ENCODE measurements at places on chromosomes 12 and 14.

- no peak for DNase-seq
Measured at GRCh38 chr12:100733817-100734593, 60.6 kb upstream of the ANO4 start.

GRCh38 chr14:92973261-92973797 is 50.4 kb downstream of the CHGA start:
- peak; percentile 88 for DNase-seq

DNA sequence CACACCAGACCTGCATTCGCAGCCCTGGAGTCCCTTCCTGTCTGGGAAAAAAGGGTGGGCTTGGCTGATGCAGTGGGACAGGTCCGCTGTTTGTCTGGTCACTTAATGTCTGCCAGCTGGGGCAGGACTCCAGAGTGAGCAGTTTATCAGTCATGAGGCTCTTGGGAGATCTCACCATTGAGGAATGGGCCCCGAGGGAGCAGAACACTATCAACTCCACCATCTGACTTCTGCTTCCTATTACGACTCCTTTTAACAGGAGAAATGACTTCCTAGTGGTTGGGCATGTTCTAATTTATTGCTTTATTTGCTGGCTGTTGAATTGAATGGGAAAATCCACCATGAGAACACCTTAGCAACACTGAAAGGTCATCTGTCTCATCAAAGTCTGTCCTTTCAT is 182.5 kb upstream of the RASSF8 start:
- no peak for DNase-seq

DNA sequence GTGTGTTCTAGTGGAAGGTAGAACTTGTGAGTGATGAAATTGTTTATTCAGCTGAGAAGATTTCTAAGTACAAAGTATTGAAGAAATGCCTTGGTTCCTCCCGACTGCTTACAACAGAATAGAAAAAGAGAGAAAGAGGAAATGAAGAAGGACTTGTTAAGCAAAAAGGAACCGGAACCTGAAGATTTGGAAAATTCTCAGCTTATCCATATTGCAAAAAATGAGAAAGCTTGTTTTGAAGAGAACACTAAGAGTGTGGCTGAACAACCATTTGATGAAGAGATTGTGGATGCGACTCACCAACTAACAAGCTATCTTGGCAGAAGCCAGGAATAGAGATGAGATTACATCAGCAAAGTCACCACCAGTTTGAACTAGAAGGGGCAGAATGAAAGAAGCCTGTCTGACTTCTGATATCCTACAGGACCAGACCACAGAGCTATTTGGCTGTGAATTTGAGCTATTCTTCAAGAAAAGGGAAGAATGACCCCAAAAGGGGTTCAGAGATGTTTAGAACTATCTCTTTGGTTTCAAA is 15.1 kb downstream of the NDUFA9 start:
- DNase-seq = no peak

GRCh38 chr14:20415782-20416206 is 2.5 kb upstream of the TEP1 start:
- no peak for DNase-seq

GRCh38 chr14:66509874-66510273 is 1.9 kb downstream of the GPHN start:
- DNase-seq = no peak

- no peak for DNase-seq
Measured at GRCh38 chr14:63596998-63597658, 44.5 kb downstream of the WDR89 start.

Measured in heart left ventricle (tissue), 16 donors.